ENCODE measurements at places on chromosomes 12 and 14. TPM values are rescaled to one million over a fixed set of nuclear protein-coding genes. Genes with fewer than 3 reads are reported as not detected.

The MAP3K9 gene
- polyA plus RNA-seq, result 0.19 TPM

The GSG1 gene
- polyA plus RNA-seq, result 19.1 TPM

- DNase-seq, result peak; percentile 62
These were observed 121.5 kb downstream of the CALM1 start for GRCh38 chr14:90518069-90518940.

GRCh38 chr14:53545217-53545616 is 392.1 kb upstream of the DDHD1 start:
- DNase-seq, result no peak

The RAD9B gene
- 2.7 TPM for polyA plus RNA-seq

DNA sequence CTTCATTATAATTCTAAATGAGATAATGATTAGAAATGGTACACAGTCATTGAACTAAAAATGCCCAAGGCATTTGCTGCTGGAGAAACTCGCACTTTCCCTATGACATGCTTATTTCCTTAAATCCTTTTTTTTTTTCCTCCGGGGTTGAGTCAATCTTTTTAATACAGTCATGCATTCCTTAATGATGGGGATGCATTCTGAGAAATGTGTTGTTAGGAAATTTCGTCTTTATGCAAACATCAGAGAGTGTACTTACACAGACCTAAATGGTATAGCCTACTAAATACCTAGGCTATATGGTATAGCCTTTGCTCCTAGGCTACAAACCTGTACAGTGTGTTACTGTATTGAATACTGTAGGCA is 29.8 kb upstream of the DACT1 start:
- no peak for DNase-seq

The INSM2 gene
- polyA plus RNA-seq, result not detected

- DNase-seq, result no peak
These were observed 11.6 kb upstream of the NEK9 start for GRCh38 chr14:75138492-75138891.

DNA sequence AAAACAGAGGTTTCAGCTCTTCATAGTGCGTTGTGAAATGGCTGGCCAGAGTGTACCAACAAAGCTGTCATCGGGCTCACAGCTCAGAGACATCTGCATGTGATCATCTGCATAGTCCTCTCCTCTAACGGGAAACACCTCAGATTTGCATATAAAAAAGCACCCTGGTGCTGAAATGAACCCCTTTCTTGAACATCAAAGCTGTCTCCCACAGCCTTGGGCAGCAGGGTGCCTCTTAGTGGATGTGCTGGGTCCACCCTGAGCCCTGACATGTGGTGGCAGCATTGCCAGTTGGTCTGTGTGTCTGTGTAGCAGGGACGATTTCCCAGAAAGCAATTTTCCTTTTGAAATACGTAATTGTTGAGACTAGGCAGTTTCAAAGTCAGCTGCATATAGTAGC is 14.3 kb upstream of the PAPLN start:
- no peak for DNase-seq

The CRIP1 gene
- polyA plus RNA-seq, result 36.2 TPM

DNA sequence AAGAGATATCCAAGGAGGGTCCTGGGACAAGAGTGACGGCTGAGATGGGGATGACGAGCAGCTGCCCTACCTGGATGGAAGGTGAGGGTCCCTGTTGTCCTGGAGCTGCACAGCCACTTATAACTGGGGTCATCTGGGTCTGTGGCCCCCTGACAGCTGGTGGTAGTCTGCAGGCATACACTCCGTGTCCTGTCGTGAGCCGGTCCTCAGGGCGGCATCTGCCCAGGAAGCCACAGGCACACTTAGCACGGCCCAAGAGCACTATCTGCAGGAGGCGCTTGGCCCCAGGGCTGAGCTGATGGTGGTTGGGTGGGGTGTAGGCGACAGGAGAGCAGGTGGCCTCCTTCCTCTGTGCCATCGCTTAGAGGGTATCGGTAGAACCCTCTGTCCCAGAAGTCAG is 248.1 kb downstream of the CACNA1C start:
- no peak for DNase-seq

DNA sequence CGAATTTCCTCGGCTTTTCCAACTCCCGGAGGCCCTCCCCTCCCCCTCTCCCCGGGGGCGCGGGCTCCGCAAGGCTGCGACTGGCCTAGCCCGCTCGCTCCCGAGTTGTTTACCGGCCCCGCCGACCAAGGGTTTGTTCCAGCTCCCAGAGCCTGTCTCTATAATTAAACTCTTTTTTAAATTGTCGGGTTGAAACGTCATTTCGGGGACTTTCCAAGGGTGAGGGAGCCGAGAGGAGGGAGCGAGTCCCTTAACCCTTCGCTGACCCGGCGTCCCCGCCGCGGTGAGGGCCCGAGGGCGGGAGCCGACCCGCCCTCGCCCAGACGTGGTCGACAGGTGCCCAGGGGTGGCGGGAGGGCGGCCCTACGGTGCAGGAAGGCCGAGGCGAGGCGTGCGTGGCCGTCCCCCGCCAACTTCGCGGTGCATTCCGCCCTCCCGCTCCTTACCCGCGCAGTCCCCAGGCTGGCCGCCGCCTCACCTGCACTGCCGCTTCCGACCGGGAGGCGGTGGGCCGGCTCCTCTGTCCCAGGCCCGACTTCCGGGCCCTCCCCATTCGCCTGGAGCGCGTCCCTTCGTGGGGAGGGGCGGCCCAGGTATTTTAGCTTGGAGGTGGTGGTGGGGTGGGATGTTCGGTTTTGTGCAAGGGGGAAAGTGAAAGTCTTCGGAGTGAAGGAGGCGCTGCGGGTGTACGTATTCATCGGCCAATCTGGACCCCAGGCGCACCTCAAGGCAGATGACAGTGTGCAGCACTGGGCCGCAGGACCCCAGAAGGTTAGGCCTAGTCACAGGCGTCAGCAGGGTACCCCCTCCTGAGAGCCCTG is 2.9 kb upstream of the ZFP36L1 start:
- DNase-seq, result peak; percentile 90

The SERPINA1 gene
- 0.61 TPM for polyA plus RNA-seq

- DNase-seq, result no peak
These were observed 173.8 kb downstream of the C12orf75 start for GRCh38 chr12:105504286-105504685.

The RNU4-1 gene
- polyA plus RNA-seq, result not detected

DNA sequence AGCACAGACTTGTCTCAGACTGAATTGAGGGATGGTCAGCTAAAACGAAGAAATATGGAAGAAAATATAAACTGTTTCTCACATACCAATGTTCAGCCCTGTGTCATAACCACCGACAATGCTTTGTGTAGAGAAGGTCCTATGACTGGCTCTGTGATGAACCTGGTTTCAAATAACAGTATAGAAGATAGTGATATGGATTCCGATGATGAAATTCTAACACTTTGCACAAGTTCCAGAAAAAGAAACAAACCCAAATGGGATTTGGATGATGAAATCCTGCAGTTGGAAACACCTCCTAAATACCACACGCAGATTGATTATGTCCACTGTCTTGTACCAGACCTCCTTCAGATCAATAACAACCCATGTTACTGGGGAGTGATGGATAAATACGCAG is 7.9 kb upstream of the MAPK1IP1L start:
- no peak for DNase-seq

The CABP1 gene
- polyA plus RNA-seq, result 2.5 TPM

DNA sequence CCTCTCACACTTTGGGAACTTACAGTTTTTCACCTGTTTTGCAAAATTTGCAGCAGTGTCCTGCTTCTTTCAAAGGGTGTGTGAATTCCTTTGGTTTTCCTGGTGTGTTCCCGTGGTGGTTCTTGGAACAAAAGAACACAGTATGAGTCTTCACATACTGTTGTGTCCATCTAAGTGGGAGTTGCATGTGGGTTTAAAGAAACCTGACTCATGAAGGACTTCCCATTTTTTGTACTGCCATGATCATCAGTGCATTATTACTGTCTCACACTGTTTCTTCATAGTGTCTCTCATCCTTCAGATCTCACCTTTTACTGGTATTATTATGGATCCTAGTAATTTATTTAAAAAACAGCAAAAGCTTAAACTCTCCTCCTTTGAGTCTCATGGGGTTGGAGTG is 3.8 kb upstream of the GZMH start:
- DNase-seq, result no peak

The IL26 gene
- not detected for polyA plus RNA-seq

The SMCO2 gene
- polyA plus RNA-seq, result not detected

DNA sequence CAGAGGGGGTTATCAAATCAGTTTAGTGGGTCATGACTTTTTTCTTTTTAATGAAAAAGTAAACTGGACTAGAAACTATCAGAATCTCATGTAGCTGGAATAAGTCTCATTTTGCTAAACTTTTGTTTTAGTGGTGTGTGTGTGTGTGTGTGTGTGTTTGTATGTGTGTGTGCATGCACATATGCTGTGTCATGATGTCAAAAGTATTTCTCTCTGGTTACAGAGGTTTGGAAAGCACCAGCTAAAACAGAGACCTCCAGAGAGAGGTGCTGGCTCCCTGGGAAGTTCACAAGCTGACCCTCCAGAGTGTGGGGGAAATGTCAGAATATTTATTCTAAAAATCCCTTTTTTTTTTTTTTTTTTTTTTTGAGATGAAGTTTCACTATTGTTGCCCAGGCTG is 114.7 kb downstream of the LGMN start:
- DNase-seq, result no peak

- DNase-seq, result no peak
These were observed 106.9 kb downstream of the RFLNA start for GRCh38 chr12:124401704-124402221.

DNA sequence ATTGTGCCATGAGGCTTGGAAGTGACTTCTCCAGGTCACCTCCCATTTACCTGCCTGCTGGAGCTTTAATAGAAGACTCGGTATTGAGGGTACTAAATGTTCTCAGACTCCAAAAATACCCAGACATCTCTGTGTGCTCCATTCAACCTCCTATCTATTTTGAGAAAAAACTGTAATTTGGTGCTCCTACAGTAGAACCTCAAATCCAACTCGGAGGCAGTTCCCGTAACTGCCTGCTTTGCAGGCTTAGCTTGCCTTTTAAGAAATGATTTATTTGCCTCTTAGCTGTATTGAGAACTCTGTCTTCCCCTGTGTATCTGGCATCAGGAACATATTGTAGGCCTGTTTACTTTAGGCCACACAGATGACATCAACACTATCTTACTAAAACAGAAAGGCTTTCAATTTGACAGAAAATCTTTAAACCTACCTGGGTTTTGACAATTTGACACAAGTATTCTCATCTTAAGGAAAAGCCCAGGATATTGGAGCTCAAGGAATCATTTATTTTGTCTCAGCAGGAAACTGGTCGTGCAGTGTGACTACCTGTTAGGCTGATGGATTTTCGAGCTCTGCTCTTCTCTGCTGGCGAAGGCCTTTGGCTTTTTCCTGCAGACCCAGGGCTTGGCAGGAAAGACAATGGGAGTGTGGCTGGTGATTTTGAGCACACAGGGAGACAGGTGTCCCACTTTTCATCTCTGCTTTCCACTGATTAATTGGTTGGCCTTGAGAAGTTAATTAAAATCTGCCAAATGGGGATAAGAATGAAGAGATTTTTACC is 314.8 kb downstream of the SNAPC1 start:
- no peak for DNase-seq

GRCh38 chr12:32102234-32102633 is 4.4 kb upstream of the BICD1 start:
- DNase-seq, result no peak

The TRHDE gene
- polyA plus RNA-seq, result 0.40 TPM

- no peak for DNase-seq
These were observed 321.1 kb downstream of the NPAS3 start for GRCh38 chr14:33259764-33260163.

The ST8SIA1 gene
- polyA plus RNA-seq, result 11.6 TPM

The ASIC1 gene
- 9.5 TPM for polyA plus RNA-seq

DNA sequence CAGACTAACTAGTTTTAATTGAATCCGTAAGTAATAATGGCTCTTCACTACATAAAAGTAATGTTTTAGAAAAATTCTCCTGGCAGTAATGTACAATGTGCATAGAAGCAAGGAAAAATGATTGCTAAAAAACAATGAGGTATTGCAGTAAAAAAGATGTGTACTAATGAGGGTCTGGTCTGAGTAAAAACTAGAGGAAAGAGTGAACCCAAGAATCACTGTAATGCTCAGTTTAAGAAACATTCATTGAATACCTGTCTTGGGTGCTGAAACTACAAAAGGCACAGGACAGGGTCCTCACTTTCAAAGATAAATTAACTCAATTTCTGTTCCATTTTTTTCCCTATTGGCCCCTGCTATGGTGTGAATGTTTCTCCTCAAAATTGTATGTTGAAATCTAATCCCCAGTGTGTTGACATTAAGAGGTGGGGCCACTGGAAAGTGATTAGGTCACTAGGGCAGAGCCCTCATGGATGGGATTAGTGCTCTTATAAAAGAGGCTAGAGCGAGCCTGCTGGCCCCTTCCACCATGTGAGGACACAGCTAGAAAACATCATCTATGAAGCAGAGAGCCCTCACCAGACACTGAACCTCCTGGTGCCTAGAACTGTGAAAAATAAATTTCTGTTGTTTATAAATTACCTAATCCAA is 51.6 kb downstream of the RPS6KA5 start:
- DNase-seq, result no peak
